ENCODE measurements at places on chromosomes 3 and 15. TPM values are rescaled to one million over a fixed set of nuclear protein-coding genes. Genes with fewer than 3 reads are reported as not detected.

The TMEM108 gene
- polyA plus RNA-seq = not detected

The ECE2 gene
- polyA plus RNA-seq = not detected

The DBR1 gene
- polyA plus RNA-seq = 9.9 TPM

- no peak overlapping the region for H3K4me3 ChIP-seq
- H3K4me1 ChIP-seq = no peaks in the 10 kb centered on the region
- no peaks in the 10 kb centered on the region for H3K36me3 ChIP-seq
- H3K27me3 ChIP-seq = no peaks in the 10 kb centered on the region
Observed at GRCh38 chr3:192082730-192083660, 622.0 kb downstream of the PYDC2 start.

The CIP2A gene
- 0.25 TPM for polyA plus RNA-seq

The C2CD4A gene
- not detected for polyA plus RNA-seq

- H3K4me3 ChIP-seq = no peak overlapping the region
- H3K4me1 ChIP-seq = peaks cover 6% of the 10 kb centered on the region
- H3K36me3 ChIP-seq = no peaks in the 10 kb centered on the region
- DNase-seq = no peak
- no peaks in the 10 kb centered on the region for H3K27me3 ChIP-seq
Observed at GRCh38 chr15:44035781-44036699, 159.0 kb downstream of the FRMD5 start.

The CCDC39 gene
- polyA plus RNA-seq = not detected

The MTFMT gene
- 6.1 TPM for polyA plus RNA-seq

- no peaks in the 10 kb centered on the region for H3K27me3 ChIP-seq
- no peak overlapping the region for H3K27ac ChIP-seq
- no peak overlapping the region for H3K4me3 ChIP-seq
- DNase-seq = no peak
- H3K36me3 ChIP-seq = no peaks in the 10 kb centered on the region
Observed at GRCh38 chr3:43921056-43921648, 230.4 kb downstream of the ABHD5 start.

Measured in aorta (tissue), 5 donors.